ENCODE measurements at places on chromosomes 7 and 10. TPM values are rescaled to one million over a fixed set of nuclear protein-coding genes. Genes with fewer than 3 reads are reported as not detected.

ZNF33A gene
- 9.1 TPM for total RNA-seq

GNGT1 gene
- total RNA-seq: not detected

CPED1 gene
- not detected for total RNA-seq

EPO gene
- total RNA-seq: not detected

VAX1 gene
- 1.4 TPM for total RNA-seq

HTR5A gene
- total RNA-seq: not detected

MRPS16 gene
- 187 TPM for total RNA-seq

DRGX gene
- not detected for total RNA-seq

CCL24 gene
- total RNA-seq: not detected

SUN3 gene
- total RNA-seq: not detected

TMED4 gene
- total RNA-seq: 48.2 TPM

GBX1 gene
- not detected for total RNA-seq

FOXP2 gene
- not detected for total RNA-seq

GDI2 gene
- total RNA-seq: 207 TPM

ASL gene
- total RNA-seq: 19.8 TPM

ZCCHC24 gene
- 5.1 TPM for total RNA-seq

CTBP2 gene
- 101 TPM for total RNA-seq

DDC gene
- 1.6 TPM for total RNA-seq

CUL1 gene
- 64.5 TPM for total RNA-seq

OIT3 gene
- 0.13 TPM for total RNA-seq

BMPER gene
- 11.0 TPM for total RNA-seq

ARHGEF35 gene
- total RNA-seq: 0.28 TPM
